ENCODE measurements at places on chromosomes 6 and 20. TPM values are rescaled to one million over a fixed set of nuclear protein-coding genes. Genes with fewer than 3 reads are reported as not detected.

CD24 gene
- total RNA-seq, result 937 TPM

MAP7 gene
- 59.1 TPM for total RNA-seq

GRCh38 chr6:33029328-33030184 is 20.2 kb upstream of the HLA-DOA start:
- H3K36me3 ChIP-seq, result no peaks in the 10 kb centered on the region
- H3K4me3 ChIP-seq, result no peak overlapping the region
- H3K4me1 ChIP-seq, result peaks cover 4% of the 10 kb centered on the region
- H3K27me3 ChIP-seq, result peaks cover 15% of the 10 kb centered on the region
- no peak for DNase-seq
- H3K27ac ChIP-seq, result no peak overlapping the region

GRCh38 chr6:147756891-147757290 is 248.4 kb downstream of the SAMD5 start:
- no peak overlapping the region for H3K27ac ChIP-seq
- H3K4me1 ChIP-seq, result no peaks in the 10 kb centered on the region
- H3K4me3 ChIP-seq, result no peak overlapping the region
- no peaks in the 10 kb centered on the region for H3K27me3 ChIP-seq
